ENCODE measurements at places on chromosomes 5 and 9.

DNA sequence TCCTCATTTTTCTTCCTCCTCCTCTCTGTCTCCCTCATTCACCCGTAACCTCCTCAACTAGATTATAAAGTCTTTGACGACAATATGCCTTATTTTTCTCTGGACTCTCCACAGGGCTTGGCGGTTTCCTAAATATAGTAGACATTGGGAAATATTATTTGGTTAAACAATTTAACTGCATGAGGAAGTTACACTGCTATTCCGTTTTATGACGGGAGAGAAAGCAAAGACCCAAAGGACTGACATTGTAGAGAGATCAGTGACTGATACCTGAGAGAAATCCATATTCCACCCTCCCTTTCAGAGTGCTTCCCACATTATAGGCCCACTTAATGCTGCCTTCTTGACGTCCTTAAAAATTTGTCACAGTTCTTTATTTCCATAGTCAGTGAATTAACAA is 51.2 kb downstream of the GDA start:
- no peak for DNase-seq

DNA sequence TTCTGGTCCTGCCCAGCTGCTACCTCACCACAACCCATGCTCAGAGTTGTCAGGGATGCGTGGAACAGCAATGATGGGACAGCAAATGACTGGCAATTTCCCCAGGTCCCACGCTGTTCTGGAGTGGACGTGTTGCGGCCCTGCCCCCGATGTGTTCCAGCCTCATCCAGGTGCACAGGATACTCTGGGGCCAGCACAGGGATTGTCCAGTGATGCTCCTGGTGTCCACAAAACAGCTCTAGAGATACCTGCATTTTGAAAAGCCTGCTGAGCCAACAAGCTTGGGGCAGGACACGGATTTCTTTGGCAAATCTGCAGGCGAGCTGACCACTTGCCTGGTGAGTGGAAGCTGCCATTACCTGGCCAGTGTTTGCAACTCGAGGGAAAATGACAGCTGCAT is 88.7 kb downstream of the ANKRD33B start:
- no peak for DNase-seq

DNA sequence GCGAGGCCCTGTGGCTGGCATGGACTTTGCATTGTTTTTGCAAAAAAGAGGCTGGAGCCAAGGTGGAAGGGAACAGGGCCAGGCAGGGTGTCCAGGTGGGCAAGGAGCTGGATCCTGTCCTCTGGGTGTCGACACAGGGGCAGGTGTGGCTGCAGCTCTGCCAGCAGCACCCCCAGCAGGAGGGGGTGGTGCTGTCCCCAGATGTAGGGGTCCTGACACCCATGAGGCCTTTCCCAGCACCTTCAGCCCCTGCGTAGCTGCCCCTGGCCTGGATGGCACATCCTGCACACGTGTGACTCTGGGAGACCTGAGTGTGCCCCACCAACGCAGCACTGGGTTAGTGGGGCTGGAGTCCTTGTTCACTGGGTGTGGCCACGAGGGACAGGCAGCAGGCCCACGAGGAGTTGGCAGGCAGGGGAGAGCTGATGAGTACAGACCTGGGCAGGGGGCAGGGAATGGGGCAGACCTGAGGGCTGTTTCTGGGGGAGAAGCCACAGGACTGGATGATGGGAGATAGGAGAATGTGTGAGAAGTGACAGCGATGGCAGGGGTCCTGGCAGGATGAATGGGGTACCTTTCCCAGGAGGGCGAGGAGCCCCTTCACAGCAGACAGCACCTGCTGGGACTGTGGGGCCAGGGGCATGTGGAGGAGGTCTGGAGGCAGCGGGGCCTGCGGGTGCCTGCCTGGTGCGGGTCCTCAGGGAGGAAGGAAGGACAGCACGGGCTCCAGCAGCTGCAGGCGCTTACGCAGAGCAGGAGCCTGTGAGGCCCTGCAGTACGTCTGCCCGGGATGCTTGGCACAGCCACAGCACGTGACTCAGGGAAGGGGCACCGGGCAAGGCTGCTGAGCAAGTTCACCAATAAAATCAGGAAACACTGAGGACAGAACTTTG is 3.6 kb upstream of the RASGEF1C start:
- no peak for DNase-seq

- no peak for DNase-seq
Observed at GRCh38 chr9:93156475-93157008, 22.5 kb upstream of the NINJ1 start.

- peak; percentile 56 for DNase-seq
Observed at GRCh38 chr5:153445875-153446579, 44.4 kb upstream of the GRIA1 start.

GRCh38 chr5:389891-390622 is 52.9 kb upstream of the EXOC3 start:
- no peak for DNase-seq

DNA sequence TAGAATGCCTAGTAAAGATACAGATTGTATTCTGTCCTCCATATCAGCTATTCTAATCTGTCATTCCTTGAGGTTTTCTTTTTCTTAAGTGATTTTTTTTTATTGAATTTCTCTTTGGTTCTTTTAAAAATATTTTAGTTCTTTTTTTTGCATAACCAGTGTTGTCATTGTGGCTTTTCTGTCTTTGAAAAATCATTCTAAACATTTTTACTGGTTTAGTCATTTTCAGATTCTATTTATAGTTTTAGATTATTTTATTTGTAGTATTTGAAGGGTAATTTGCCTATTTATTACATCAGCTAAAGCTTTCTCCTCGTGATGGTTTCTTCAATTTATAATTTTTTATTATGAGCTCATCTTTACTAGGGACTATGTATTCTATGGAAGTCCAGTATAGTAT is 78.1 kb downstream of the NDUFAF2 start:
- DNase-seq, result no peak

GRCh38 chr9:70262366-70262765 is 3.6 kb downstream of the SMC5 start:
- no peak for DNase-seq

DNA sequence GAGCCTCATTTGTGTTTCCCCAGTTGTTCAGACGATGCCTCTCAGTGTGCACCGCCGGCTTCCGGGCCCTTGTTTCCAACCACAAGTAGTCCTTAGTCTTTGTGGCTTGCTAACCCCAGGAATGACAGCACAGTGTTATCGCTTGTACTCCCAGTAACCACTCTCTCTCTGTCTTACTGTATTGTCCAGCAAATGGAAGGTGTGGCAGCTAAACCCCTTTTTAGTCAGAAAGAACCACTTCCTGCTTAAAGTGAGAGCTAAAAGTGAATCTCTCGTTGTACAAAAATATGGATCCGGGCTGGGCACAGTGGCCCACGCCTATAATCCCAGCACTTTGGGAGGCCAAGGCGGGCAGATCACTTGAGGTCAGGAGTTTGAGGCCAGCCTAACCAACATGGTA is 61.3 kb downstream of the ENC1 start:
- DNase-seq, result no peak

Data from NCI-H1105 treated with DMSO at 0.1 percent for 48 hours (cell line).